Astrocyte (in vitro differentiated cells and primary cell): ENCODE measurements at places on chromosomes 12 and 14. TPM values are rescaled to one million over a fixed set of nuclear protein-coding genes. Genes with fewer than 3 reads are reported as not detected.

DNA sequence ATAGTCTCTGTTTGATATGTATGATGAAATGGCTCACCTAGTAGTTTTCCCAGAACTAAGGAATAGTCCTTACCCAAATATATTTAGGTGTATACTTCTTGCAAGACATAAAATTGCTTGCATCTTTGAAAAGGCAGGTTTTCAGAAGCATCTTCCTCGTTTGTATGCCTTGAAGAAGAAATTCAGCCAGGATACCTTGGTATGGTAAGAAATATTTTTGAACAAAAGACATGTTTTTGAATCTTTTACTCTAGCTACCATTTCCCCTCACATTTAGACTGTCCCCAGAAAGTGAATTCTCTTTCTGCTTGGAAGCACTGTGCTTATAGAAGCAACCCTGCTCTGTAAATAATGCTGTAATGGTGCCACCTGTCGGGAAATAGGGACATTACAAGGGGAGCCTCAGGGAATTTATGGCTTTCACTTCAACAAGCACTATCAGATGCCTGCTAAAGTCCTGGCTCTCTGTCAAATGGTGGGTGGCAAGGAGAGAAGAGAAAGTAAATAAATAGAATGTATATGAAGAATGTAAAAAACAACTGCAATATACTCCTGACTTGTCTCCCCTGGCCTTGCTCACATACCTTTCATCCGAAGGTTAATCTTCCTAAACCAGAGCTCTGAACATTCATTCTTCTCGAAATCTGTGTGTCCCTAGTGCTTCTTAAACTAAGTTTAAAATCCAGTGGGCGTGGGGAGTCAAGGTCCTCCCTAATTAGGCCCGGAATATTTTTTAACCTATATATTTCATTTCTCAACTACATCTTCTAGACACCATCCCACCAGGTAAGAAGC lies 6.1 kb downstream of the CCDC184 start:
- no peaks in the 10 kb centered on the region for H3K36me3 ChIP-seq
- H3K4me1 ChIP-seq = peaks cover under 1% of the 10 kb centered on the region
- DNase-seq = peak; percentile 22
- H3K27me3 ChIP-seq = peaks cover 31% of the 10 kb centered on the region
- H3K4me3 ChIP-seq = no peak overlapping the region
- no peak overlapping the region for H3K27ac ChIP-seq

DNA sequence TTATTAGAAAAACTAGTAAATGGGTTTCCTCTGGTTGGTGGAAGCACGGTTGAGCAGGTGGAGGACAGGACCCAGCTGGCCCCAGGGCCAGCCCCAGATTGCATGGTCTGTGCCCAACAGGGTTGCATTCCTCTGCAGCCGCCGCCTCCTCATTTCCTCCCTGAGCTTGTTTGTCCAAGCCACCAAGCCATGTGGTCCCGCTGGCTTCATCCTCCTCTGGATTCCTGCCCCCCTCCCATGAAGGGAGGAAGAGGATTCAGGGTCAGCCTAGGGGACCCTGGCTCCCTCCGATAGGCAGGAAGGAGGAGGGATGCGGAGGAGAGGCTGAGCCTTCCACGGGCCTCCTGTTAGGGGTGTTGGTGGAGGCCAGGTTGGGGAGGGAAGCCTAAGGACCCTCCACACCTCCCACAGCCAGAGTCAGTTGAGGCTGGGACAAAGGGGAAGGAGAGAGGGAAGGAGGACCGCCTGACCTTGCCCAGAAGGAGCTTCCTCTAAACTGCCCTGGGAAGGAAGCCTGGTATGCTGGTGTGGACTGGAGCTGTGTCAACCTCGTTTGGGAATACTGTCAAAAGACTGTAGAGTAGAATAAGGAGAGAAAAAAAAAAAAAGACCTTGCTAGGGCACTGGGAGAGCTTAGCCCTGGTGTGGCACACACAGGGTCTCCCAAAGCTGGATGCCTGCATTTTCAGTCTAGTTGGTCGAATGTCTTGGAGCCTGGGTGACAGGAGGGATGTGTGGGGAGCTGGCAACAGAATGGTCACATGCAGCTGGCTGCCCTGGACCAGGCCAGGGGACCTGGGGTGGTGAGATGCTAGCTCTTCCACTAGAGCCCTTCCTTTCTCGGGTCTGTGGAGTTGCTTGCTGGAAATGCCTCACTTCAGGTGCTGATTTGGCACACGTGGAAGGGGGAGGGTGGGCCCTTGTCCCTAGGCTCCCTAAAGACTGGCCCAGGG lies 42.4 kb downstream of the PLEKHG3 start:
- H3K27ac ChIP-seq = no peak overlapping the region
- H3K4me3 ChIP-seq = no peak overlapping the region
- H3K4me1 ChIP-seq = peaks cover 12% of the 10 kb centered on the region
- no peak for DNase-seq
- no peaks in the 10 kb centered on the region for H3K27me3 ChIP-seq

DNA sequence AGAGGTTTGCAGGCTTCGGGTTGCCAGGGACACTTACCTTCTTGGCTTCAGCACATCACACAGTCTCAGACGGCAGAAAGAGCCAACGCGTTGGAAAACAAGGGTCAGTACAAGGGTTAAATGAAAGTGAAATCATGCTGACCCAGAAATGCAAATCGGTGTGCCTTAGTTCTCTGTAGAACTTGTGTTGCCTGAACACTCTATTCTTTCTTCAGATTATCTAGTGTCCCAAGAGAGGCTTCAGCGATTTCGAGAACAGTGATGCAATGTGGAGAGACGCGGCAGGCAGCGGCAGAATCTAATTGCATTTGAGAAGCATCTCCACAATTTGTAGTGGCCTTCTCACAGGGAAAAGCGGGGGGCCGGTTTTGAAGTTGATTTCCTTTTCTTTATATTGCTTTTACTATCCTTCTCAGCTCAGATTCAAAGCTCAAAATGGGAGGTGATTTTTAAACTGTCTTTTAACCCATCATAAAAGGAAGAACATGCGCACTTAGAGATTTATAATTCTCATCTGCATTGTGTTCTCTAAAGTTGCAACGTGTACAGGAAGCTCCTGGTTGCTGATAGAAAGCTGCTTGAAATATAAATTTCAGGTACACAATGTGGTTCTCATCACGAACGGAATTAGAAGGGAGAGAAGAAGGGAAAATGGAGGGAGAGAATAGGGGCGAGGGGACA lies 67.8 kb upstream of the EGLN3 start:
- H3K27me3 ChIP-seq = peaks cover 18% of the 10 kb centered on the region
- DNase-seq = no peak
- no peaks in the 10 kb centered on the region for H3K4me1 ChIP-seq

GRCh38 chr12:69392179-69392928 lies 32.8 kb downstream of the YEATS4 start:
- DNase-seq = peak; percentile 32
- H3K4me1 ChIP-seq = peaks cover 5% of the 10 kb centered on the region
- no peak overlapping the region for H3K27ac ChIP-seq

DNA sequence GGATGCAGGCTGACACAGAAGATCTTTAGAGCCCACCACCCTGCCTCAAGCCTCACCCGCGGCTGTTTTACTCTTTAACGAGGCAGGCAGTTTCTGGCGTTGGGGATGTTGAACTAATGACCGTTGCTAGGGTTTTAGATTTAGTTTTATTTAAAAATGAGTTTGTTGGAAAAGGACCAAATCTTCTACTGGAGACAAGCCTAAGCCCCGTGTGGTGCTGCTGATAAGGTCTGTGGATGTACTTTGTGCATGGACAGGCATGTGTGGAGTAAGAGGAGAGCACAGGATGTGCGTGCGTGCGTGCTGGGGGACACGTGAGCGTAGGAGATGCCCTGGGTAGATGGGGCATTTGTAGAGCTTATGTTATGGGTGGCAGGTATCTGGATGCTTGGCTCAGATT lies 5.7 kb downstream of the NTF3 start:
- peaks cover 38% of the 10 kb centered on the region for H3K4me1 ChIP-seq
- DNase-seq = no peak

DNA sequence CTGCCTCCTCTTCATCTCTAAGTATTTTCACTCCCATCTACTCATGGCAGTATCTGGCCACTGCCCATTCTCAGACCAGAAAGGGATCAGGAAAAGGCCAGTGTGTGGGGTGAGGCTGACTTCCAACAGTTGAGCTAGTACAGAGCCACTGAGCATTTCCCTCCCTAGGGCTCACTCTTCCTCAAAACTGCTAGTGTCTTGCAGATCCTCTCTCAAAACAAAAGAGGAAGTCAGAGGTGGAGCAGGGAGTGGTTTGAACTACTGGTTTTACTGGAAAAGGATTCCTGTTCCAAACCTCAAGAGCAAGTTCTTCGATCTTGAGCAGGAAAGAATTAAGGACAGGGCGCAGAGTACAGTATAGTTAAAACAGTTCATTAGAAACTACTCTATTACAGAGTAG lies 11.7 kb upstream of the RNASE10 start:
- no peaks in the 10 kb centered on the region for H3K36me3 ChIP-seq
- H3K4me3 ChIP-seq = no peak overlapping the region
- no peak overlapping the region for H3K27ac ChIP-seq
- no peak for DNase-seq
- no peaks in the 10 kb centered on the region for H3K4me1 ChIP-seq

DNA sequence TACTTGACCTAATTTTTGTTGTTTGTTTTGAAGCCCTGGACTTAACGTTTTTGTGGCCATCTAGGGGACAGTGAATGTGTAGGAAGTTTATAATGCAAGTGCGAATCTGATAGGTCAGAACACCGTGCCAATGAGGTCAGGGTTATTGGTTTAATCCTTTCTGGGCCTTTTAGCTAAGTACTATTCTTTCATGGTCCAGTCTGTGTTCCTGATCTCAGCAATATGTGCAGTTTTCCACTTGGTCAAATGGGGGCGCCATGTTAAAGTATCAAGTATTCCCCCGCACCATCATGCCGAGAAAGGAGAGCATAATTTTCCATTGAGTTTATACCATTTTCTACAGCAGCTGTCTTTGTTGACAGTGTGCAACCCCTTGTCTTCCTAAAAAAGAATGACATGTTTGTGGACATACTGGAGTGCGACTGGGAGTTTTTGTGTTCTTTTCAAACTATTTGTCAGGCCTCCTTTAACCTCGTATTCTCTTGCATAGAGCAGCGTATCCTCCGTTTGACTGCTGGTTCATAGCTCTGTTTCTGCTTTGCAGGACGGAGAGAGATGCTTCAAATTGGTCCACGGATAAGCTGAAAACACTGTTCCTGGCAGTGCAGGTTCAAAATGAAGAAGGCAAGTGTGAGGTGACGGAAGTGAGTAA lies 1.3 kb downstream of the AHSA1 start:
- peak overlapping the region; percentile 89 for H3K4me3 ChIP-seq
- no peak overlapping the region for H3K27ac ChIP-seq
- peaks cover 16% of the 10 kb centered on the region for H3K4me1 ChIP-seq
- DNase-seq = peak; percentile 39
- no peaks in the 10 kb centered on the region for H3K27me3 ChIP-seq

DNA sequence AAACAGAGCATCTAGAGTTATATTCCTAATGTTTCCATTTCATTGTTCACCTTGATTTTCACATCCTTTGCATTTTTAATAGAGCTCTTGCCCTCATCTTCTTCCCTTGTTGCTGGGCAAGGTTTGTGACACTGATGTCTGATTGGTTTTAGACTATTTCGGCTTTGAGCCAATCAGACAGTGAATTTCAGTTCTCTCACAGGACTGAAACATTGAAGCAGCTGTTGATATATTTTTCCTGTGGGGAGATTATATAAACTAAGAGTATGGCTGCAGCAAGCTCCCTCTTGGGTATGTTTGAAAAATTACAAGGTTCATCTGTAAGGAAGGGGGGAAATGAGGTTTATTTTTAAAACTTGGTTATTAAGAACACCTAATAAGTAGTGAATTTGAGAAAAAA lies 51.2 kb downstream of the ATF7IP start:
- peak; percentile 81 for DNase-seq
- peak overlapping the region; percentile 55 for H3K27ac ChIP-seq
- peaks cover 6% of the 10 kb centered on the region for H3K36me3 ChIP-seq

DNA sequence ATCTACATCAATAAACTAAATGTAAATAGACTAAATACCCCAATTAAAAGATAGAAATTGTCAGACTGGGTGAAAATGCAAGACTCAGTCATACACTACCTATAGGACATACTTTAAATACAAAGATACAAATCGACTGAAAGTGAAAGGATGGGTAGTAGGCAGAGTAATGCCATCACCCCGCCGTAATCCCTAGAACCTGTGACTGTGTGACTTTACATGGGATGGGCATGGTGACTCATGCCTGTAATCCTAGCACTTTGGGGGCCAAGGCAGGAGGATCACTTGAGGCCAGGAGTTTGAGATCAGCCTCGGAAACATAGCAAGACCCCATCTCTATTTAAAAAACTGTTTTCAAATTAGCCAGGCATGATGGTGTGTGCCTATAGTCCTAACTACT lies 2.6 kb upstream of the EVL start:
- no peak for DNase-seq
- H3K4me3 ChIP-seq = no peak overlapping the region
- H3K36me3 ChIP-seq = no peaks in the 10 kb centered on the region
- no peaks in the 10 kb centered on the region for H3K4me1 ChIP-seq
- H3K27ac ChIP-seq = no peak overlapping the region
- no peaks in the 10 kb centered on the region for H3K27me3 ChIP-seq

- peak; percentile 52 for DNase-seq
- H3K4me3 ChIP-seq = no peak overlapping the region
- H3K4me1 ChIP-seq = peaks cover 7% of the 10 kb centered on the region
- H3K27me3 ChIP-seq = no peaks in the 10 kb centered on the region
- no peaks in the 10 kb centered on the region for H3K36me3 ChIP-seq
Measured at GRCh38 chr14:71465316-71465715, 466.9 kb upstream of the RGS6 start.

- H3K4me1 ChIP-seq = no peaks in the 10 kb centered on the region
- peaks cover 42% of the 10 kb centered on the region for H3K36me3 ChIP-seq
- no peak for DNase-seq
- H3K27me3 ChIP-seq = no peaks in the 10 kb centered on the region
- no peak overlapping the region for H3K4me3 ChIP-seq
Measured at GRCh38 chr12:112025808-112026375, 12.7 kb downstream of the ERP29 start.

DNA sequence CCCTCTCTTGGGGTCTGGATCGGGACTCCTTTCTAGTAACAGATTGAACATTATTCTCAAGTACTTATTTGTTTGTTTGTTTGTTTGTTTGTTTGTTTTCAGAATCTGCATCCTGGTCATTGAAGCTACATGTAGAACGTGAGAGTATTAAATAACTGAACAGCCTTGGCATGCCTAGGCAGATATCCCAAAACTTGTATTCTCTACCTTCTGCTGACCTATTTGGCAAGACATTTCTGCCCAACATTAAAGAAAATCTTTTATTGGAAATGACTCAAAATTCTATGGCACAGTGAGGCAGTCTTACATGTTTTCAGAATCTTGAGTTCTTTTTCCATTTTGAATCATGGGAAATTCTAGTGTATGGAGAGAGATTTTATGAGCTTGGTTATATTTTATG lies 165.1 kb upstream of the CNOT2 start:
- no peaks in the 10 kb centered on the region for H3K4me1 ChIP-seq
- no peaks in the 10 kb centered on the region for H3K36me3 ChIP-seq
- no peaks in the 10 kb centered on the region for H3K27me3 ChIP-seq
- H3K4me3 ChIP-seq = no peak overlapping the region
- DNase-seq = no peak

Gene CCND2
- total RNA-seq = 607 and 726 TPM in 2 replicates

Gene FOXM1
- total RNA-seq = 3.9 and 7.1 TPM in 2 replicates

Gene KLRF1
- not detected in 2 replicates for total RNA-seq

Gene SERPINA10
- not detected in 2 replicates for total RNA-seq

Gene TCTN2
- total RNA-seq = 9.2 TPM in 2 replicates

Gene SLC6A13
- 2.4 and 2.6 TPM in 2 replicates for total RNA-seq

Gene TIMELESS
- 7.3 and 8.5 TPM in 2 replicates for total RNA-seq

Gene P2RX7
- 0.07 TPM in 1 of 2 replicates, not detected in the other for total RNA-seq

Gene MSRB3
- 73.0 and 79.0 TPM in 2 replicates for total RNA-seq
